ENCODE measurements at places on chromosomes 2 and 18.

GRCh38 chr2:46651363-46652099, 172.2 kb downstream of the TMEM247 start:
- no peak for DNase-seq

- no peak for DNase-seq
These were observed 100.0 kb downstream of the AQP4 start for GRCh38 chr18:26765498-26765897.

GRCh38 chr18:73841661-73842060, 306.0 kb downstream of the FBXO15 start:
- DNase-seq = no peak

- DNase-seq = no peak
These were observed 65.1 kb downstream of the SMIM21 start for GRCh38 chr18:75362435-75362834.

- no peak for DNase-seq
These were observed 153.4 kb downstream of the CAPN13 start for GRCh38 chr2:30653847-30654246.

DNA sequence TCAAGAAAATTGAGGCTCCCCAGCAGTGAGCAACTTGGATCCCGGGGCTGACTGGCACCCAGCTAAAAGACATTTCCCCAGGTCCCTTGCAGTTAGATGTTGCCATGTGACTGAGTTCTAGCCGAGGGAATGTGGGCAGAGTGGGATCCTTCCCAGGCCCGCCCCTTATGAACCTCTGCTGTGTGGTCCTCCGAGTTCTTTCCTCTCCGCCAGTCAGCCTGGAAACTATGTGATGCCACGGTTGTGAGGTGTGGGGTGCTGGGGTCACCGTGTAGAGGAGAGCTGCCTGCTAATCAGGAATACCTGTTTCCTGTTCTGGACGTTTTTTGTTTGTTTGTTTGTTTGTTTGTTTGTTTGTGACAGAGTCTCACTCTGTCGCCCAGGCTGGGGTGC, 45.5 kb downstream of the TMEM37 start:
- no peak for DNase-seq

DNA sequence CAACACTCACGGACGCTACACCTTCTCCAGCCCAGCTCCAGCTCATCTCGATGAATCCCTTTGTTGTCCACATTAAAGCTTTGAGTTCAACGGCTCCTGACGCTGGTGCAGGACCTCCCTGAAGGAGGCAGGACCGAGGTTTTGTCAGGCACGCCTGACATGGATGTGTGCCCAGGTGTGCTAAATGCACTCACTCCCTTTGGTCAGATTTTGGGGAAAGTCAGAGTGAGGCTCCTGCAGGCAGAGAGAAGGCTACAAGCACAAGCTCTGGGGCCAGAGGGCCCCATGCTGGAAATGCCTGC, 78.6 kb downstream of the NDUFA10 start:
- no peak for DNase-seq

DNA sequence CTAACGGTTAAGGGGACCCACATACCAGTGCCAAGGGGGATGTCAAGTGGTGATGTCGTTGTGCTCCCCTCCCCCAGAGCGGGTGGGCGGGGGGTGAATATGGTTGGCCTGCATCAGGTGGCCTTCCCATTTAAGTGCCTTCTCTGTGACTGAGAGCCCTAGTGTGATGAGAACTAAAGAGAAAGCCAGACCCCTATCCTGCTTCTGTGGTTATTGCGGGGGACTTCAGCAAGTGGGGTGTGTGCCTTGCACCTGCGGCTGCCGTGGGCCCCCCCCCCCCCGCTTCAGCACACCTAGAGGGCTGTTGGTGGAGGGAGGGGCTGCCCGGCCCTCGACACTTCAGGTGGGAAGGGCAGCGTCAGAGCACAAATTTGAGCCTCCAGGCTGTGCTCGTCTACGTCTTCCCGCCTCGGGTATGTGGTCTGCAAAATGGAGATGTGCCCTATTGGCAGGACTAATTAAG, 6.1 kb downstream of the CTDSP1 start:
- no peak for DNase-seq

DNA sequence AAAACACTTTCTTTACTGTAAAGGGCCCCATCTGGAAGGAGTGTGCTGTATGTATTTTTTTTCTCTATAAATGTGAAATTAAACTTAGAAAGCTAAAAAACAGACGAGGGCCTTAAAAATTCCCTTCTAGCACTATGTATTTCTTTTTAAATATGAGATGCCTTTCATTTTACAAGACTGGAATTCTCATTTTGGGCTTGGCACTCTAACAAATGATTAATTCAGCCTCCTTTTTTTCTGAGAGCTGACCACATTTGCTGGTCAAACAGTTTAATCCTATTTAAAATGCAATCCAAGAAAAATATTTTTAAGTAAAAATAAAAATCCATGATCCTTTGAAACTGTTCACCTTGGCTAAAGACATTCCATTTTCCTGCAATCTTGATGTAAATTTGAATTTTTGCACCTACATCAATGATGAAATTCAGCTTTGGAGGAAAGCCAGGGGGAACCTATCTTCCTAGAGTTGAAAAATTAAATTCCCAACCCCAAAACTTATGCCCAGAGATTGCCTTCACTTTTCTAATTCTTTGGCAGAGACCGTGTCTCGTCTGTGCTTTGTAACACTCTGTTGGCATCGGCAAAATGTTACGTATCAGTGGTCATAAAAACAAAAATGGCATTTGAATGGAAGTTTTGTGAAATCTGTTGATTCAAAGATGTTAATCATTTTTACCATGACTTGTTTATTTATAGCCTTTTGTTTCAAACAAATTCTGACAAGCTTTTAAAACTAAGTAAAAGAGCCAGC, 284.5 kb downstream of the ZNF521 start:
- DNase-seq = no peak

- no peak for DNase-seq
These were observed 40.1 kb downstream of the KCTD18 start for GRCh38 chr2:200469708-200470211.

GRCh38 chr2:149787206-149787605, 199.6 kb upstream of the MMADHC start:
- DNase-seq = no peak

GRCh38 chr2:120014226-120014980, 1.5 kb downstream of the EPB41L5 start:
- DNase-seq = no peak

DNA sequence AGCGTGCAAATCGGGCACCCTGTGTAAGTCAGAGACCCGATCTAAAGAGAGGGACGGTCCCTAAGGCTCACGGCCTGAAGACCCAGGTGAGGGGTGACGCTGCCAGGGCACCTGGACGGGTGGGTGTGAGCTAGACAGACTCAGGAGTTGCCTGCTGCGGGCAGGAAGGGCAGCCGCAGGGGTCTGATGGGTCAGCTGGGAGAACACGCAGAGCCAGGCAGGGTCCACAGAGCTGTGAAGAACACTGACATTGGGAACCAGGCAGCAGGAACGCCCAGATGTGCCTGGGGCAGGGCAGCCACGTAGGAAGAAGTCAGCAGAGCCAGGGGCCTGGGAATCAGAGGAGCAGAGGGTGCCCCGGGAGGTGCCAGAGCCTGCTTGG, 25.9 kb downstream of the HDAC4 start:
- no peak for DNase-seq

- no peak for DNase-seq
These were observed 7.5 kb downstream of the CCBE1 start for GRCh38 chr18:59689756-59690155.

DNA sequence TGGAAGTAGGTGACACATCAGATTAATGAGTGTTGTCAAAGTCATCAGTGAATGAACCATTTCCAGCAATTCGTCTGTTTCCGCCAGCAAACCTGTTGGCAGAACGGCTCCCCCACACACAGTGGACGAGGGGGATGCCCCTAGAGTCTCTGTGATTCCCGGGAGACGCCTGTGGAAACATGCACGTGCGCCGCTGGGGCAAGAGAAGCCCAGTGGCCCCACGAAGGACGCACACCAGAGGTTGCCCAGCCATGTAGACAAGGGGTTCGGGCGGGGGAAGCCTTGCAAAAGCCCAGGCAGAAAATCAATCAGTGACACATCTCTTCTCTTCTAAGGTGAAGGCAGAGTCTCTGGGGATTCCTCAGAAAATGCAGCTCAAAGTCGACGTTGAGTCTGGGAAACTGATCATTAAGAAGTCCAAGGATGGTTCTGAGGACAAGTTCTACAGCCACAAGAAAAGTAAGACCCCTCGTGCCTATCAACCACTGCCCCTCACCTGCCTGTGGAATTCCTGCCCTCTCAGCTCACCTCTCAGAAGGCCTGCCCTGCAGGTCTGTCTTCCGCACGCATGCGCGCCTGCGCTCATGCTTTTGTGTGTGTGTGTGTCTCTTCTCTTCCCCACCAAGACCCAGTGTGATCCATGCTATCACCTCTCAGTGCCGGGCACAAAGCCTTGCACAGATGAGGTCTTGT, 87.1 kb downstream of the INPP5D start:
- no peak for DNase-seq

- DNase-seq = no peak
These were observed 162.2 kb downstream of the BAZ2B start for GRCh38 chr2:159454185-159454584.

DNA sequence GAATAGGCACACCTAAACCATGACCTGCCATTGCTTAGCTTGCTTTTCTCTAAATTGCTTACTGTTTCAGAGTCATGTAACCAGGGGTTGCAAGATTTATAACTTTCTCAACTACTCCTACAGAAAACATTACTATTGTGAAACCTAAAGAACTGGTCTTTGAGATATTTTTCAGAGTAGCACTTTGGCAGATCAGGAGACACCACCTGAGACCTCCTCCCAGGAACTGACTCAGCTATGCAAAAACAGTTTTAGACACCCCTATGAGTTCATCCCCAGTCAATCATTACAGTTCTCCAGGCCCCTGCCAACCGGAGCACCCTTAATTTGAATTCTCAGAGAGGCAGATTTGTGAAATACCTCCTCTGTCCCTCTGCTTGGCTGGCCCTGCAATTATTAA, 80.3 kb downstream of the MBOAT2 start:
- DNase-seq = no peak

DNA sequence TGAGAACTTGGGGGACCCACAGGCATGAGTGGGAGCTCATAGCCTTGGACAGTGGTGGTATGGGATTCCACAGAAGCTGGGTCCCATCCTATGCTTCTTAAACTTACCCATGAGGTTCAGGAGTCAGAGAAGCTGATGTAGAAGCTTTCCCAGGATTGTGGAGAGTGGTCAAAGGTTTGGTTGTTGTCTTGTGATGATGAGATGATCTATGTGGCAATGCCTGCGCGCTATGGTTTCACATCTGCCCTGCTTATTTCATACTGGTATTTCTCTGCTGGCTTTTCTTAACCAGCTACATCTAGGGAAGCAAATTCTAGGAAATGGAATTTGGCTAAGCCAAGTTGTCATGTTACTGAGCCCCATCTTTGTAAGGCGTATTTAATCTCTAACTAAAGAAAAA, 168.6 kb downstream of the ZNF407 start:
- DNase-seq = no peak

DNA sequence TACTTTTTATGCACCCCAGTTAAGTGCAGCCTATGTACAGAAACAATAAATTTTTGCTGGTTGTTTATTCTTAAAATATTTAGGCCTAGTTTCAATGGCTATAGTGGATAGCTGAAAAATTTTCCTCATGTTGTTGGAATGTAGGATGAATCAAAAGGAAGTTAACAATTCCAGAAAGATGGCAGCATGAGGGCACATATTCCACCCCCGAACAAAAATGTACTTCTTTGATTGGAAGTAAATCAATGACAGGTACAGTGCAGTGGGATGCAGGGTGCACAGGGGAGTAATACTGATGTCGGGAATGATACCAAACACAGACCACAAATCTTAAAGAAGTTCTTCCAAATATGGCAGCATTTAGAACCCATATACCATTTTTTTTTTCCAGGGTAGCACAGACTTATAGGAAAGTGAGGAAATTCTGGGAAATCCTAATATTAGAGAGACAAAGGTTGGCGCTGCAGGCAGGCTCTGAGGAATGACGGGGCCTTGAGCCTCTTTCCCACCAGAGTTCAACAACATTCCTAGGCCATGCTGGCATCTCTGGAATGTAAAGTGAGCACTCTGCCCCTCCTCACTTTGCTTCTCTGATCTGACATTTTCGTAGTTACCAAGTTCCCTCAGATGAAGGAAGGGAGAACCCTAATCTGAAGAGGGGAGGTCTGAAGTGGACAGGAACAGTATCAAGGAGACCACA, 36.6 kb upstream of the IKZF2 start:
- DNase-seq = no peak

GRCh38 chr2:43212216-43212835, 14.1 kb downstream of the ZFP36L2 start:
- DNase-seq = no peak

DNA sequence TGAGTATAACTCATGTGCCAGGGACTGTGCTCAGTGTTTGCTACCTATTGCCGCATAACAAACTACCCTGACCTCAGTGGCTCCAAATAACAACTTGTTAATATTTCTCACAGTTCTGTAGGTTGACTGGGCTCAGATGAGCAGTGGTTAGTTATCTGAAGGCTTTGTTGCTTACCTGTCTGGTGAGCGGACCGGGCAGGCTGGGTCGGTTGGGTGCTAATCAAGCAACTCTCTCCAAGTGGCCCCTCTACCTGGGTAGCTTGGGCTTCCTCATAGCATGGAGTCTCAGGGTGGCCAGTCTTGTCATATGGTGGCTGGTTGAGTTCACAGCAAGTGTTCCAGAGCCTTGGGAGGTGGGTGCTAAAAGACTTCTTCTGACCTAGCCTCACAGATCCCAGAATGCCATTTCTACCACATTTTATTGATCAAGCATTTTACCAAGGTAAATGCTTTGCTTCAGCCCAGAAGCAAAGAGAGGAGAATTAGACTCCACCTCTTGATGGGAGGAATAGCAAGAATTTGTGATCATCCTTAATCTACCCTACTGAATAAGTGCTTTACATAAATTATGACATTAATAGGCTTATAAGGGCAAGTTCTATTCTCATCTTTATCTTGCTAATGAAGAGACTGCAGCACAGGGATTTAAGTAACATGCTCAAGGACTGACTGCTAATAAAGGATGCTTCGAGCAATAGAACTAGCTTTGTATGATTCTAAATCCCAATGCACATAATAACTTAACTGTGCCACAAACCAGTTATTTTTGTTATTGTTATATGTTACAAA, 16.9 kb downstream of the RAB31 start:
- DNase-seq = no peak

DNA sequence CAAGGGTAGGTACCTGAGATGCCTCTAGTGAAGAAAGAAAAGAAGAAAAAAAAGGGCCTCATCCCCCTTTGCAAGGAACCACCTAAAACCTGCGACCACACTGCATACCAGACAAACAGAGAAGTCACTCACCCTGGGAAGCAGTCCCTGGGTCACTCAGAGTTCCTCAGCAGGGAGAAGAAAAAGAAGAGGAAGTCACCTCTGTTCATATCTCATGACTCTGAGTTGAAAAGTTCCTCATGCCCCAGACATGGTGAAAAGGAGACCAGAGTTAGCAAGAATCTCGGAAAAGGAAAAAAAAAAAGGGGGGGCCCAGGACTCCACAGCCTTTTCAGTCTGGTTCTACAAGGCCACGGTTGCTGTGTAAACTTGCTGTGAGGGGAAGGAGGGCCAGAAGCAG, 478.4 kb upstream of the NRXN1 start:
- DNase-seq = no peak

GRCh38 chr2:198591586-198591985, 787.2 kb downstream of the PLCL1 start:
- DNase-seq = no peak
